ENCODE measurements at places on chromosomes 7 and 10.

DNA sequence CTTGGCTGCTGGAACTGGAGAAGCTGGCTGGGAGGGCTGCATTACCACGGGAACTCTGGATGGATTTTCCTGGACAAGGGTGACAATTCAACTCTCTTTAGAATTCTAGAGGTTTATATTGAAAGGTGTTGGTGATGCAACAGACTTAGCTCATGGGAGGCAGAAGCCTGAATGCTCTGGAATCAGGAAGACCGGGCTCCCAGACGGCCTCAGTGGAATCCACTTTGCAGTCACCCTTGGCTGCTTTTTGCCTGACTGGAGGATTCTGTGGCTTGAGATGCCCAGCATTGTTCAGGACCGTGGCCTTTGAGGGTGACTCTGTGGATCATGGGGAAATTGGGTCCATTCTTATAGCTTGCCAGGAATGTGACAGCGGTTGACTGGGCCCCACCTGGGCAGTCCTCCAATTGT lies 32.3 kb downstream of the PYROXD2 start:
- no peak for DNase-seq

DNA sequence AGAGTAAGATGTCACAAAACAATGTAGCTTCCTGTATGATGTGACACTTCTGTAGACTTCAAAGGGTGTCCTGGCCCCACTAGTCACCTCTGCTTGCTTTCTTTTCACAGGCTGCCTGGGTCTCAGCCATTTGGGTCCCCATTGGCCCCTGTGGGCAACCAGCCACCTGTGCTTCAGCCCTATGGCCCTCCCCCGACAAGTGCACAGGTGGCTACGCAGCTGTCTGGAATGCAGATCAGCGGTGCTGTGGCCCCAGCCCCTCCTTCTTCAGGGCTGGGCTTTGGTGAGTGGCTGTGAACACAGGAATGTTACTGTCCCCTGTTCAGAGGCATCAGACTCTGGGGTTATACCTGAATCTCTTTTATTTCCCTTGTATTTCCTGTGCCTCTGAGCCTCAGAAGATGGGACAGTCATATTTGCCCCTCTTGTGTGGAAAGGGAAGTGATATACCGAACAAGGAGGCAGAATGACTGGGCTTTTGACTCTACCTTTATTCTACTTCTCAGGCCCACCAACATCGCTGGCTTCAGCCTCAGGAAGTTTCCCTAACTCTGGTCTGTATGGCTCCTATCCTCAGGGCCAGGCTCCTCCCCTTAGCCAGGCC lies 15.4 kb downstream of the SEC24C start:
- no peak for DNase-seq

DNA sequence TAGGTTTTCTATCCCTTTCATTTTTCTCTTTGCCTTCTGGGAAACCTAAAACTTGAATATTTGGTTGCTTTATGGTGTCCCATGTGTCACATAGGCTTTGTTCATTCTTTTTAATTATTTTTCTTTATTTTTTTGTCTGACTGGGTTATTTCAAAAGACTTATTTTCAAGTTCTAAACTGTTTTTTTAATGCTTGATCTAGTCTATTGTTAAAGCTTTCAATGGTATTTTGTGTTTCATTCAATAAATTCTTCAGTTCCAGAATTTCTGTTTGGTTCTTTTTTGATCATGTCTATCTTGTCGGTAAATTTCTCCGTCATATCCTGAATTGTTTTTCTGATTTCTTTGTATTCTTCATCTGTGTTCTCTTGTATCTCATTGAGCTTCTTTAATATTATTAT lies 86.8 kb downstream of the NPS start:
- DNase-seq = no peak

DNA sequence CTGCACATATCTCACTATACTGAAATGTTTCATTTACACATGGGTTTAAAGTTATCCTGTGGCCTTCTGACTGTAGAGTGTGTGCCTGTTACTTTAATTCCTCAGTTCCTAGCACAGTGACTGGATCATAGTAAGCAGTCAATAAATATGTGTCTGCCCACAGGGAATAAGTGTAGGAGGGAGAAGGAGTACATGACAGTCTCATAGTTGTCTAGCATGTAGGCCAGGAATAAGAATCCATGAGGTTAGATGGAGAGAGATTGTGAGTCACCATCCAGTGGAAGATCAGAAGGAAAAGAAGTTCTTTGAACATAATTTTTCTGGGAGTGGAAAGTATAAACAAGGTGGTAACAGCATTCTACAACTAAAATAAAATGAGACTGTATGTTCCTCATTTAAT lies 36.6 kb upstream of the SEMA3A start:
- DNase-seq = no peak

DNA sequence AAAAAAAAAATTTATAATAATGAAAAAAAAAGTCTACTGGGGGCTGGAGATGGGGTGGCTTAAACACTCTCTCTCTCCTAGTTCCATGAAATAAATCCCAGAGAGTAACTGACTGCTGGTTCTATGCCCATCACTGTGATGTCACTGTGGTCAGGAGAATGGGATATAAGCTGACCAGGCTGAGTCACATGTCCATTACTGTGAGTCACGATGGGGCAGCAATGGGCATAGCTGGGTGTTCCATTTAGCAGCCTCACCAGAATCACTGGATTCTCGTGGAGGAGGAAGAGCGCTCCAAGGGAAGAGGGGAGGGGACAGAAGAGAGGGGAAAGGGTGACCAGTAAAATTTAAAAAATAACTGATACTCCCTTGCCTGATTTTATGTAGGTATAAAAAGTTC lies 37.1 kb downstream of the MASTL start:
- peak; percentile 58 for DNase-seq

DNA sequence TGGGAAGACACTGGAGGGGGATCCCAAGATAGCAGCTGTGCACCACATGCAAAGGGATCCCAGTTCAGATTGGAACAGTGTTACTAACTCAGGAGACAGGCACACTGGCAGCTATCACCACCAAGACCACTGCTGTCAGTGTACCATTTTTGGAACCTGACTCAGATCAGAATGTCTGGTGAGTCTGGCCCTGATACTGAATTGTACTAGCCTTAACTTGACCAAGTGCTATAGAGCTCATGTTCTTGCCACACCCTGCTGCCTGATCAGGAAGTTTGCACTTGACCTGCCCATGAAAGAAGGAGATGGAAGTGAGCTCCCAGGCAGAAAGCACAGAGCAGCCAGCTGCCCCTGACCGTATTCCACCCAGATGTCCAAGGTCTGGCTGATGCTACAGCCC lies 4.8 kb upstream of the PRRT4 start:
- no peak for DNase-seq

DNA sequence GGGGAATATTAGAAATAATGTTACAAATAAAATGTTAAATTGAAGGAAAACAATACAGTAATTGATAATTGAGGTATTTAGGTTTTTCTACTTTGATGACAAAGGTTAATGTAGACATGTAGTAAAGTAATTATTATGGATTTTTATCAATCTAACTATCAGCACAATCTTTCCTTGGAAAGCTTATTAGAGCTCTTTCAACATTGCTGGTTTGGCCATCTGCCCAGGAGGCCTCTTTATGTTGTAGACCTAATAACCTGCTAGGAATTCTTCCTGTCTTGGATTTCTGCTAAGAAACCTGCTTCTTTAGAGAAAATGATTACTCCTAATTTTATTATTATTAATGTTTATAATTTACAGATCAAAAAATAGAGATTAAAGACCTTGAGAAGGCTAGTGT lies 78.9 kb downstream of the CHRM2 start:
- DNase-seq = no peak

DNA sequence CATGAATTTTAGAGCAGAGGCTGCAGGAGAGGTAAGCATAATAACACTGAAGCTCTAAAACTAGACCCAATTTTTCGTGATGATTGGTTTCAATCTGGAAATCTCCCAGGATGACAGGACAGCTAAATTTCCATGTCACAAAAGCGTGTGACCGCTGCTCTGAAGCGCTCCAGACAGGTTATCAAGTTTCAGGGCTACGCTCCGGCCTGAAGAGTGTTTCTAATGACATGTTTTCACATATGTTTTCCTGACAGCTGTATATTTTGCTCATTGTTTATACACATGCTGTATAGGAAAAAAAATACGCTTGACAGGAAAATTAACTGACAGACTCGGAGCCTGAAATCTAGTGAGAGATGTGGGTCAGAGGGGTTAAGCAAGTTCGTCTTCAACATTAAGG lies 219.8 kb upstream of the BMPER start:
- no peak for DNase-seq

- no peak for DNase-seq
These were observed 378.6 kb upstream of the CHRM2 start for GRCh38 chr7:136489808-136490207.

GRCh38 chr7:40755438-40755837 lies 620.6 kb downstream of the SUGCT start:
- no peak for DNase-seq

GRCh38 chr10:66321723-66322665 lies 603.8 kb upstream of the LRRTM3 start:
- DNase-seq = no peak

GRCh38 chr10:67306588-67307205 lies 380.9 kb downstream of the LRRTM3 start:
- peak; percentile 7 for DNase-seq

DNA sequence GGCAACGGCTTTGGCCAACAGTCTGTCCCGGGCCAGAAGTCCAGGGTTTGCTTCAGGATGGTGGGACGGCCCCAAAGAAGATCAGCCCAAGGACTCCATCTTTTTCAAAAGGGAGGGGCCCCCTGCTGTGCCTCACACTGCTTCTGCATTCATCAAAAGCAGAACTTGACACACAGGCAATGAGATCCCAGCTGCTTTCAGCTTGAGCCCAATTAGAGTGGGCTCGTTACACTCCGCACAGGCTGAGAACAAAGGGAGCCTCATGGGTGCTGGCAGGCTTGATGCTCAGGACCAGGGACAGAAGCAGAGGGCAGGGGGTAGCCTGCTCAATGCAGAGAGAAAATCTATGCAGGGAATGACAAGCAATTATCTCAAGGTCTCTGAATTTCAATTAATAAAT lies 45.5 kb downstream of the VOPP1 start:
- DNase-seq = peak; percentile 70

DNA sequence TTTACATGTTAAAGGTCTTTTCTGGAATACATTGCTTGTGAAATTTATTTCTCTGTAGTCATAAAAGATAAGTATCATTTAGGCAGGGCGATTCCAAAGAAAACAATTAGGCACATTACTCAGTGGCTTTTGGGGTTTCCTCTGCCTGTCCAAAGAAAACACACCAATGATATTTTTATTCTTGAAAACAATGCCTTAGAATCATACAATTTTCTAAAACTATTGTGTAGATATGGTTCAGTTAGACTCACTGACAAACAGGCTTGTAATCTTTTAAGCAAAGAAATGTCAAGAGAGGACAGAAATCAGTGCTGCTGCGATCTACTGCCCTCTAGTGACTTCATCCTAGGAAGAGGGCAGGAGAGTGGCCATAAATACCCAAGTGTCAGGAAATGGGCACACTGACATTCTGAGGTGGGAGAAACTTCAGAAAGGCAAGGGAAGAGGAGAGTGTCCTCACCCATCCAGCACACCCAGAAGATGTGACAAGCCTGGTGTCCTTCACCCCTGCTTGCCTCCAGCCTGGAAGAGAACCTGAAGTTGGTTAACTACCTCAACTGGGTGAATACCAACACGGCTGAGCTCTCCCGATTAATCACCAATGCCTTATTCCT lies 120.5 kb downstream of the GALNT11 start:
- peak; percentile 9 for DNase-seq

DNA sequence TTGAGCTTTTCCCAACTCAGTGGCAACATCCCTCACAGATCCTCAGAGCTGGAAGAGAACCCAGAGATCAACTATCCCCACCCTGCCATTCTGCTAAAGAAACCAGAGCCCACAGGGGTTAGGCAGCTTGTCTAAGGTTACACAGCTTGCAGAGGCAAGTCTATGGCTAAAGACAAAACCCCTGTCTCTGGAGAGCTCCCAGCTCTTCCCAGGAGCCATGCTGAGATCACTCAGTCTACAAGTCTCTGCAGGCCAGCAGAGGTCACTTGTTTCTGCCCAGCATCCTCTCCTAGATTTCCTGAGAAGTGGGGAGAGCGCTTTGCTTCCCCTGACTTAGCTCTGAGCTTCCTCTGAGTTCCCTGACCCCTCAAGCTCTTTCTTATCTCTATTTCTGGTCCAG lies 28.5 kb upstream of the LOXL4 start:
- DNase-seq = no peak

- DNase-seq = no peak
These were observed 14.7 kb downstream of the HNRNPA2B1 start for GRCh38 chr7:26185844-26186180.

GRCh38 chr10:80192553-80192952 lies 12.8 kb downstream of the ANXA11 start:
- no peak for DNase-seq

- no peak for DNase-seq
These were observed 59.3 kb upstream of the GRB10 start for GRCh38 chr7:50842041-50842440.

- no peak for DNase-seq
These were observed 5.7 kb upstream of the PON2 start for GRCh38 chr7:95440394-95441038.

- DNase-seq = no peak
These were observed 195.6 kb upstream of the PFKP start for GRCh38 chr10:2871673-2872219.

DNA sequence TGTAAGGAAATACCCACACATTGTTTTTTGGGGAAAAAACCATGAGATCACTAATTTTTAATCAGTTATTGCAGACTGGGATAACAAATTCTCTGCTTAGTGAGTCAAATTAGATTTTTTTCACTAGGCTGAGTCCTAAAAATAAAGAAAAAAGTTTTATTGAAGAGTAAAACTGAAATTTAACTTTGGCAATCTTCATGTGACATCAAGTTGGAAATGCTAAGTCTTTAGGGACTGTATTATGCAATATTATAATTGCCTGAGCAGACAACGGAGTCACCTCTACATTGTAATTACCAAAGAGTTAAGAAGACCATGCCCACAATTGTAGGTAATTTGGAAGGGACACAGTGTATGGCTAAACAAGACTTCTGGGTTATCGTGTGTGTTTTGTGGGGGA lies 2.2 kb upstream of the CLEC5A start:
- DNase-seq = no peak

GRCh38 chr10:119306514-119306951 lies 99.2 kb downstream of the GRK5 start:
- DNase-seq = no peak

DNA sequence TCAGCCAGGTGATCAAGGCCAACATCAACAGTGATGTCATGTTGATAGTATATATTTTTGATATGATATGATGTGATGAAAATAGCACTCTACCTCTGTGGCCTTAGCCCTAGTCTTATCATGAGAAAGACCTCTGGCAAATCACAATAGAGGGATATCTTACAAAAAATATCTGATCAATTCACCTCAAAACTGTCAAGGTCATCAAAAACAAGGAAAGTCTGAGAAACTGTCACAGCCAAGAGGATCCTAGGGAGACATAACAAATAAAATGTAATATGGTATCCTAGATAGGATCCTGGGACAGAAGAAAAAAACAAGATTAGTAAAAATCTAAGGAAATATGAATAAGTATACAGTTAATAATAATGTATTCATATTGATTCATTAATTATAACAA lies 92.6 kb downstream of the NRCAM start:
- no peak for DNase-seq

- DNase-seq = no peak
These were observed at the start of gene BHLHA15 for GRCh38 chr7:98211221-98211675. BHLHA15 (plus strand) TSS chr7:98211439; CDS start chr7:98212310, 871 bp downstream.

- no peak for DNase-seq
These were observed 179.5 kb upstream of the TMEM106B start for GRCh38 chr7:12031638-12032037.

- no peak for DNase-seq
These were observed 19.4 kb upstream of the TNS3 start for GRCh38 chr7:47601119-47601880.

GRCh38 chr7:139646566-139646965 lies 123.1 kb downstream of the CLEC2L start:
- no peak for DNase-seq

Data from inflammatory macrophage (primary cell).